ENCODE measurements at places on chromosomes 6 and 20. TPM values are rescaled to one million over a fixed set of nuclear protein-coding genes. Genes with fewer than 3 reads are reported as not detected.
A peak's percentile ranks its signal among the peaks of the same experiment; 100 is the strongest.

DNA sequence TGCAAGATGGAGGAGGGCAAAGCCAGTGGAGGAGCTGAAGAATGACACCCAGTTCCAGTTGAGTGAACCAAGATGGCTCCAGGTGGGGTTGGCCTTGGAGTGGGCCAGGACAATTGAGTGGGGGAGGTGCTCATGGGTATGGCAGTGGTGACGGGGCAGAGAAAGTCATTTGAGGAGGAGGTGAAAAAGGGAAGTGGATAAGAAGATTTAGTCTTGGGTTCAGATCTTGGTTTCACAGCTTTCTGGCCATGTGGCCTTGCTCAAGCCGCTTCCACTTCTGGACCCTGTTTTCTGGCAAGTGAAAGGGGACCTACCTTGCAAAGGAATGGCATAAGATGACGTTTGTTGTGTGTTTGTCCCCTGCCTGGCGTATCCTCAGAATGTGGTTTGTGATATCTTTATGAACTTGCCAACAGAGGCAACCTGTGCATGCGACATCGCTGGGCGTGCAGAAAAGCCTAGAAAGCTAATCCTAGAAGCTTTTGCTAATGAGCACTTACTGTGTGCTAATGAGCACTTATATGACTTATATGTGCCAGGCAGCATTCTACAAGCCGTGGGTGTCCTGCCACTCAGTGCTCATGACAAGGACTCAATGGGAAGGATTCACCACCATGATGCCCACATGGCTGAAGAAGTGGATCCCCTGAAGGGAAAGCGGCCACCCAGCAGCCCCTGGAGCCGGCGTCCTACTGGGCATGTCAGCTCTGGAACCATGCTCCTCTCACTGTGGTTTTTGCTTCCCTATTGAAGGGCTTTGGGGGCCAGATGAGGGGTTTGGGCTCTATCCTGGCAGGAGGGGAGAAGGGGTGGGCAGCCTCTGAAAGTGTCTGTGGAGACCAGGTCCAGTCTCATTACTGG lies 23.6 kb upstream of the STX16 start:
- no peaks in the 10 kb centered on the region for H3K27me3 ChIP-seq
- DNase-seq = no peak
- H3K36me3 ChIP-seq = no peaks in the 10 kb centered on the region

The MOG gene
- not detected for total RNA-seq

DNA sequence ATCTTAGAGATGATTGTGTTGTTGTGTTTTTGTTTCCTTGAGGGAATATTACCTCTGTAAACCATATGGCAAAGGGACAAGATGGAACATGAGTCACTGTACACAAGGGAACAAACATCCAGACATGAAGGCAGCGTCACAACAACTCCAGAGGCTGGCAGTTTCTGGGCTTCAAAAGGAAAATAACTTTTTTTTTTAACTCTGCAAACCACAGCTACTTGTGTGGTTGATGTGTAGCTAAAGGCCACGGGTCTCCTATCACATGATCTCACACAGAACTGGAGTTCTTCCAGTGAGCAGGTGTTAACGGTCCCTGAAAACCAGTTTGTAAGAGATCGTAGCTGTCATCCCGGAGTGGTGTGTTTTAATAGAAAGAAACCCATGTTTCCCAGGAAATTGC lies 33.2 kb upstream of the HBS1L start:
- no peak overlapping the region for H3K27ac ChIP-seq
- no peak overlapping the region for H3K4me3 ChIP-seq
- no peak for DNase-seq
- no peaks in the 10 kb centered on the region for H3K36me3 ChIP-seq
- no peaks in the 10 kb centered on the region for H3K4me1 ChIP-seq
- H3K27me3 ChIP-seq = no peaks in the 10 kb centered on the region

- H3K4me3 ChIP-seq = no peak overlapping the region
- H3K27me3 ChIP-seq = no peaks in the 10 kb centered on the region
- no peak overlapping the region for H3K27ac ChIP-seq
- no peaks in the 10 kb centered on the region for H3K4me1 ChIP-seq
- H3K36me3 ChIP-seq = no peaks in the 10 kb centered on the region
Observed at GRCh38 chr6:154234019-154234772, 122.4 kb downstream of the IPCEF1 start.

GRCh38 chr6:3926150-3926482 lies 76.9 kb downstream of the FAM50B start:
- no peak for DNase-seq
- H3K27me3 ChIP-seq = no peaks in the 10 kb centered on the region
- H3K27ac ChIP-seq = no peak overlapping the region
- H3K4me1 ChIP-seq = no peaks in the 10 kb centered on the region

DNA sequence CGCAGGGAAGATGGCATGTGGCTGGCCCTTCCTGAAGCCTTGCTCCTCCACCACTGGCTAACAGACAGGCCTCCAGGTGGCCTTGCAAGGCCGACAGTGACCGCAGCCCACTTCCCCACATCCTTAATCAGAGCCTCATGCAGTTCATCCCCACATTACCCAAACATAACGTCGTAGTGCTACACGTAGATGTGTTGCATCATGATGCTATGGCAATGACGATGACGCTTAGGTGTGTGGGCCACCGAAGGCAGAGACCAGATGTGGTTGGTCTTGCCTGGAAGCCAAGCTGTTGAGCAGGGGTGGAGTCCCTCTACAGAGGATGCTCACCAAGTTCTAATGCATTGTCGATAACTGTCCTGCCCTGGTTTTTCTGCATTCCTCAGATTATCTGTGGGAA lies 5.6 kb downstream of the CD93 start:
- no peaks in the 10 kb centered on the region for H3K4me1 ChIP-seq
- no peak for DNase-seq
- H3K27me3 ChIP-seq = no peaks in the 10 kb centered on the region
- H3K36me3 ChIP-seq = no peaks in the 10 kb centered on the region
- H3K4me3 ChIP-seq = no peak overlapping the region

The TMC2 gene
- total RNA-seq = not detected

DNA sequence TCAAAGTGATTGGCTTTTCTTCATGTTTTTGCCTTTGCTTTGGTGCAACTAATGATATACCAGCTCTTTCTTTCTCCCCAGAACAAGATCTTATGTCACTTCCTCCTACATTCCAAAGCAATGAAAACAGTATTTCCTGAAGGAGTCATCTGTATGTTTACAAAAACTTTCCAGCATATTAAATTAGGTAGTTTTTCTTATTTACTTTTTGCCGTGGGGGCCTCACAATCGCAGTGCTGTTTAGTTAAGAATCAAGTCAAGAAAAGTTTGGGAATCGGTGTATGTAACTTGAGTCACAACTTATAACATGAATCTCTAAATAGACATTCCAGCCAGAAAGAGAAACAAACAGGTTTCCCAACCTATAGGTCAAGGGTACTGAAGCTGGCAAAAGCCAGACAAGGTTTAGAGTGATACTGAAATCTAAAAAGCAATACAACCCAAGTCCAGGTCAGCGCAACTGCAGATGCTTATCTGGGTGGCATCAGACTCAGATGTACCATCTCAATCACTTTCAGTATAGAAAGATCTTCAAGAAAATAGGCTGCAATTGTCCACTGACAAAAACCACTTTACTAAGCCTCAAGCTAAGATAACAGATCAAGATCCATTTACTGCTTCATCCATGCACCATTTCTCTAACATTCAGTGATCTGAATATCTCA lies 63.6 kb downstream of the IPCEF1 start:
- no peak overlapping the region for H3K27ac ChIP-seq
- DNase-seq = no peak
- H3K4me1 ChIP-seq = no peaks in the 10 kb centered on the region
- no peak overlapping the region for H3K4me3 ChIP-seq

DNA sequence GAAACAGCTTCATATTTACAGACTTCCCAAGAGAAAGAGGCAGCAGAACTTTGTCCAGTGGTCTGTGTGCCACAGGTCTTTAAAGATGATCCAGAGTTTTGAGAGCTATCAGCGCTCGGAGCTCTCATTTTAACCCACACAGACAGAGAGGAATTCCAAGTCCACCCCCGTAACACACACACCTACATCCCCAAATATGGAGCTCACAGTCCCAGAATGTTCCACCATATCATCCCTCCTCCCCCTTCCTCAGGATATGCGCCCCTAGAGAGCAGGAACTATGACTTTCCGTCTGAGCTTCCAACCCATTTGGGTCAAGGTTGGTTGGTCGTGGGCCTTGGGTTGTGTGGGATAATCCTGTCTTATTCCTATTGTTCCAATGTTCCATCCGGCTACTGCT lies at the start of gene DEFB128:
DEFB128 (minus strand) TSS at position 101 of the 400 bp plus-strand sequence; CDS start at position 13, 88 bp downstream.
- no peak within 1 kb of the TSS for H3K4me3 ChIP-seq
- no peak within 1 kb of the TSS for H3K27ac ChIP-seq
- no peaks in the 10 kb centered on the region for H3K27me3 ChIP-seq
- DNase-seq = no peak
- H3K36me3 ChIP-seq = no peaks in the 10 kb centered on the region
- no peaks in the 10 kb centered on the region for H3K4me1 ChIP-seq

GRCh38 chr20:59770270-59770669 lies 163.2 kb downstream of the SYCP2 start:
- no peak overlapping the region for H3K27ac ChIP-seq
- DNase-seq = no peak
- H3K36me3 ChIP-seq = no peaks in the 10 kb centered on the region
- H3K27me3 ChIP-seq = no peaks in the 10 kb centered on the region
- no peak overlapping the region for H3K4me3 ChIP-seq

DNA sequence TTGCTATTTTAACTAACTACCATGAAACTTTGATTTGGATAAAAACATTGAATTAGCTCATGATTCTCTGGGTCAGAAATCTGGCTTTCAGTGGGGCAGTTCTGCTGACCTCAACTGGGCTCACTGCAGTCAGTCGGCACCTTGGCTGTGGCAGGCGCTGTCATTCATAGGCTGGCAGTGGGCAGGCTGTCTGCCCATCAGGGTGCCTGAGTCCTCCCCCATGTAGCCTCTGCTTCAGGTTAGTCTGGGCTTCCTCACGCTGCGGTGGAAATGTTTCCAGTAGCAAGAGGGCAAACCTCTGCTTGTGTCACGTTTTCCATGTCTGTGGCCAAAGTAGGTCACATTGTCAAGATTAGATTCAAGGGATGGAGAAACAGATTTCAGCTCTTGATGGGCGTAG lies 251.0 kb upstream of the TCF21 start:
- no peaks in the 10 kb centered on the region for H3K36me3 ChIP-seq
- DNase-seq = no peak
- H3K27me3 ChIP-seq = no peaks in the 10 kb centered on the region
- no peaks in the 10 kb centered on the region for H3K4me1 ChIP-seq

DNA sequence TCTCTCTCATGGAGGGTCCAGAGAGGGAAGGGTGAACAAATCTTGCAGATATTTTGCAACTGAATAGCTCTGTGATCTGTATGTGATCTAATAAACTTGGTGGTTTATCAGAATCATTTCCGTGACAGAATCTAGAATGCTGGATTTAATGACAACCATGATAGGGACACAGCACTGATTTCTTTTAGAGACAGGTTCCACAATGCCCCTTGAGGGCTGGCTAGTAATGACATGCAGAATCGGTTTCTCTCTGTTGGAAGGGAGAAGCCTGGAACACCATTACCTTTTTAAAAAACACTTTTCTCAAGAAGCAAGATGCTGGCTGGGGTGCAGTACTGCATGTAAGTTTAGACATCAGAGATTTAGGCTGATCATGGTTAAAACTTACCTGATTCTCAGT lies 313.4 kb downstream of the CDH26 start:
- no peak overlapping the region for H3K4me3 ChIP-seq
- H3K4me1 ChIP-seq = no peaks in the 10 kb centered on the region
- no peak overlapping the region for H3K27ac ChIP-seq
- no peaks in the 10 kb centered on the region for H3K27me3 ChIP-seq
- no peak for DNase-seq

- DNase-seq = no peak
- no peak overlapping the region for H3K27ac ChIP-seq
- no peaks in the 10 kb centered on the region for H3K27me3 ChIP-seq
- H3K4me3 ChIP-seq = peak overlapping the region; percentile 69
Observed at GRCh38 chr6:3453413-3454272, 3.2 kb downstream of the SLC22A23 start.

DNA sequence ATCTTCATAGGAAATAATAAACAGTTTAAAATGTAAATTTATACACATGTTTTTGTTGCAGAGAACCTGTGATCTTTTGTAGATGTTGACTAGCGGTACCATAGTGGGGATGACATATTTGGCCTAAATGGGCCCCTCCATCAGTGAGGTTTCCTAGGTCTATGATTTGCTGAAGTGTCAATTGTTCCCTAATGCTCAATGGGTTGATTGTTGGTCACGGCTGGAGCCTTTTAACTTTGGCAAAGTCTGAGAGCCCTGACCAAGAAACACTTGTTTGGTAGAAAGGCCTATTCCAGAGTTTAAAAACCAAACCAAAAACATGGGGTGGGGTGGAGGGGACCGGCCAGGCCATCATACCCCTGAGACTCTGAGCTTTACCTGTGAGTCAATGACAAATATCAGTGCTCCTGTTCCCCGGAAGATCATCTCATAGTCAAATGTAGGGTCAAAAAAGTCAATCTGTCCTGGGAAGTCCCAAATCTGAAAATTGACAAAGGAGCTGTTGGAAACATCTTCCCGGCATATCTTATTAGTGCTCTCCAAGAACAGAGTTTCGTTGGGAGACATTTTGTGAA lies 25.1 kb downstream of the RRAGD start:
- H3K36me3 ChIP-seq = no peaks in the 10 kb centered on the region
- no peak overlapping the region for H3K4me3 ChIP-seq
- DNase-seq = no peak

DNA sequence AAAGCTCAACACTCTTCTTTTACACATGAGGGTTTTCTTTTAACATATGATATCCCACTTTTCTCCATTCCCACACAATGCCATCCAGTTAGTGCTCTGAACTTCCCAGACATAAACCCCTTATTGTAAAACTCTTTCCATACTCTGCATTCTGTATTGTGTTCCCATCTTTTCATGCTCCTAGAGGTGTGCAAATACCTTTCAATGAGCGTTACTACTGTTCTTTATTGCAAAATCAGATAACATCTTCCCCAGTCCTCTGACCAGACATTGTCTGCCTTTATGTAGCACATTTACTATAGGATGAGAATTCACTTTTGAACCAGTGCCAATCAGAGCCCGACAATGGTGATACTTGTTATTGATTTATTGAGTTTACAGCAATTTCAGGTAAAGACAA lies 296.2 kb downstream of the GRIK2 start:
- no peak for DNase-seq
- H3K27me3 ChIP-seq = no peaks in the 10 kb centered on the region
- H3K4me1 ChIP-seq = no peaks in the 10 kb centered on the region
- no peak overlapping the region for H3K27ac ChIP-seq

DNA sequence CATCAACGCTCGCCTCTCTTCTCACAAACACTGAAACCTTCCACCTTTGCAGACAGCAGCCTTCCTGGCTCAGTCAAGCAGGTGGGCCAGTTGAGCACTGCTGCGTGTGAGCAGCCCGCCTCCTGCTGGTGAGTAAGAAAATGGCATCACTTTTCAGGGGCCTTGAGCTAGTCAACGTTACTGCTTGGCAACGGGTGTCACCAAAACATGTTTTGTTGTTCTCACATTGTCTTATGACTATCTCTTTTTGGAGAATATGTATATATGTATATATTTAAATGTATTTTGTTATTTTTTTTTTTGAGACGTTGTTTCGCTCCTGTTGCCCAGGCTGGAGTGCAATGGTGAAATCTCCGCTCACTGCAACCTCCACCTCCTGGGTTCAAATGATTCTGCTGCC lies 97.0 kb upstream of the AGPAT4 start:
- no peaks in the 10 kb centered on the region for H3K27me3 ChIP-seq
- no peak overlapping the region for H3K27ac ChIP-seq
- H3K36me3 ChIP-seq = no peaks in the 10 kb centered on the region
- H3K4me1 ChIP-seq = no peaks in the 10 kb centered on the region
